ENCODE measurements at places on chromosomes 6 and 20.

GRCh38 chr6:144749263-144749662 lies 464.1 kb downstream of the UTRN start:
- no peak overlapping the region for H3K27ac ChIP-seq
- H3K4me1 ChIP-seq, result peaks cover 18% of the 10 kb centered on the region
- H3K4me3 ChIP-seq, result no peak overlapping the region
- no peak for DNase-seq
- no peaks in the 10 kb centered on the region for H3K27me3 ChIP-seq

GRCh38 chr6:36382976-36383375 lies 4.5 kb downstream of the ETV7 start:
- H3K36me3 ChIP-seq, result no peaks in the 10 kb centered on the region
- no peak overlapping the region for H3K27ac ChIP-seq
- H3K4me3 ChIP-seq, result no peak overlapping the region
- H3K27me3 ChIP-seq, result peaks cover 28% of the 10 kb centered on the region
- no peak for DNase-seq

- H3K27ac ChIP-seq, result peak overlapping the region; percentile 96
- peak overlapping the region; percentile 89 for H3K4me3 ChIP-seq
- H3K4me1 ChIP-seq, result peaks cover 30% of the 10 kb centered on the region
- DNase-seq, result peak; percentile 23
- peaks cover 4% of the 10 kb centered on the region for H3K36me3 ChIP-seq
These were observed 2.0 kb downstream of the SOX4 start for GRCh38 chr6:21595285-21596144.

- no peak overlapping the region for H3K27ac ChIP-seq
- H3K4me3 ChIP-seq, result no peak overlapping the region
- H3K27me3 ChIP-seq, result no peaks in the 10 kb centered on the region
- no peaks in the 10 kb centered on the region for H3K36me3 ChIP-seq
- DNase-seq, result no peak
- no peaks in the 10 kb centered on the region for H3K4me1 ChIP-seq
These were observed 375.1 kb downstream of the HACE1 start for GRCh38 chr6:104484626-104485025.

DNA sequence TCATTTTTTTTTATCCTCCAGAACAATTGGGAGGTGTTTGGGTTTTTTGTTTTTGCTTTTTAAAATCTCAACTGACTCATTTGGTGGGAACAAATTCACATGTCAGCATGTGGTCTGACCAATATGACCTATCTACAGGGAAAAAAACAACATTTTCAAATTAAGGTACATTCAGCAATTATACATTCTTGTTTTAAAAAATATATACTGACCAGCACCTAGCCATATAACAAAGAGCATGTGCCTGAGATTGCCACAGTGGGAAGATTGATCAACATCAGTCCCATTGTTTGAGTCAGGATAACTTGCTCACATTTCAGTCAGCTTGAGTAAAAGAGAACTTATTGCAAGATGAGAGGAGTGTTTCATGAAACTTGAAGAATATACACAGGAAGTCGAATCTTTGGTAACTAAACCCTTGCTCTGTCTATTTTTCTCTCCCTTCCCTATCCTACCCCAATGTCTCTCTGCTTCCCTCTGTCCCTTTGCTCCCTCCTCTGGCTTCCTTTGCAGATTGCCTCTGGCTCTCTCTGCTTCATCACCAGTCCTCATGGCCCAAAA lies 163.2 kb upstream of the TAB2 start:
- H3K4me3 ChIP-seq, result no peak overlapping the region
- H3K27ac ChIP-seq, result peak overlapping the region; percentile 15
- no peaks in the 10 kb centered on the region for H3K36me3 ChIP-seq
- peaks cover 4% of the 10 kb centered on the region for H3K27me3 ChIP-seq

DNA sequence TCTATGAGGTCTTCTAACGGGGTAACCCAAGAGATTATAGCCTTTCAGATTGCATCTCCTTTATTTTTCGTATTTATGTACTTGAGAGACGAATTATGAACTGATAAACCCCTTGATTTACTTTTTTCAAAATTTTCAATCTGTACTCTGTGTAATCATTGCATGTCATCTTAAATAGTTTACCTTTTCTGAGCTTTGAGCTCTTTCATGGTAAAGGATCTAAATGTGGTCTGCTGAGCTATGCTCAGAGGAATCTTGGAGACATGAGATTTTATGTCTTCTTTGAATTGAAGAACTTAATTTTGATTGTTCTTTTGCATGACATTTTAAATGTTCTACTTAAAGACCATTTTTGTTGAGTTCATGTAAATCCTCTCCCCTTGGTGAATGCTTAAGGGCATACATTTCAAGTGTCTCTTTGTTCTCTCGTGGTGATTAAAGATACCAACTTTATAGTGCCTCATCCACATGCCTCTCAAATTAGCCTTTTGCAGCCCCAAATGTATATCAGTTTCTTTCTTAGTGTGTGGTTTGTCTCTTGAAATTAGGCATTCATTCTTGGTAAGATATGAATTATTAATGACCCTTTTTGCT lies 116.3 kb upstream of the SCGN start:
- H3K27me3 ChIP-seq, result no peaks in the 10 kb centered on the region
- no peak overlapping the region for H3K4me3 ChIP-seq
- DNase-seq, result no peak
- H3K27ac ChIP-seq, result no peak overlapping the region
- H3K36me3 ChIP-seq, result peaks cover 4% of the 10 kb centered on the region

- H3K36me3 ChIP-seq, result peaks cover 49% of the 10 kb centered on the region
- no peak overlapping the region for H3K4me3 ChIP-seq
- no peak overlapping the region for H3K27ac ChIP-seq
- no peak for DNase-seq
- peaks cover 6% of the 10 kb centered on the region for H3K4me1 ChIP-seq
These were observed 28.8 kb upstream of the TCFL5 start for GRCh38 chr20:62890444-62890843.

GRCh38 chr20:36130390-36130789 lies 24.1 kb upstream of the EPB41L1 start:
- DNase-seq, result no peak
- no peaks in the 10 kb centered on the region for H3K36me3 ChIP-seq
- H3K4me1 ChIP-seq, result peaks cover 13% of the 10 kb centered on the region
- H3K27me3 ChIP-seq, result peaks cover 8% of the 10 kb centered on the region
- H3K4me3 ChIP-seq, result no peak overlapping the region
- no peak overlapping the region for H3K27ac ChIP-seq

- no peak for DNase-seq
- no peak overlapping the region for H3K4me3 ChIP-seq
- no peak overlapping the region for H3K27ac ChIP-seq
These were observed 88.9 kb downstream of the SLC16A10 start for GRCh38 chr6:111176038-111176759.

DNA sequence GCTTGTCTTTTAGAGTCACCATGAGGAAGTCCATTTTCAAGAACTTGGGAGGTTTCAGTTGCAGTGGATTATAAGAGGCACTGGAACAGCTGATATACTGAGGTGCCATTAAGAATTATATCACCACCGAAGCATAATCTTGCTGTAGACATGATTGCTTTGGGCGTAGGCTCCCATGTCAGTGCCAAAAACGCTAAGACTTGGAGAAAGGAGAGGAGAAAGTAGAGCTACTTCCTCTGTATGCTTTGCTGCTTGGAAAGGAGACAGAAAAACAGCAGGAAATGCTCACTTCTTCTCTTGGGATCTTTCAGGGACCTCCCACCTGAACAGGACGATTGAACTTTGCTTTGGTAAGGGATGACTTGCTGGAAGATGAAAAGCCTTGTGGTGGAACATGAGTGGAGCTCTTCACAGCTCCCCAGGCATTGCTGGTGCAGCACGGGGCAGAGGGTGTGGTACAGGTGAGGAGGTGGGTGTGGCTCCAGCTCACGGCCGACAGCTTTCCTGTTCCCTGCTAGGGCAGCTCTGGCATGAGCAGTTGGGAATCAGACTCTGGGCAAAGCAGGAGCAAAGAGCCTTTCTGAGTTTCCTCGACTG lies 190.4 kb upstream of the JAG1 start:
- DNase-seq, result no peak
- H3K4me1 ChIP-seq, result no peaks in the 10 kb centered on the region
- no peaks in the 10 kb centered on the region for H3K27me3 ChIP-seq
- no peak overlapping the region for H3K27ac ChIP-seq

DNA sequence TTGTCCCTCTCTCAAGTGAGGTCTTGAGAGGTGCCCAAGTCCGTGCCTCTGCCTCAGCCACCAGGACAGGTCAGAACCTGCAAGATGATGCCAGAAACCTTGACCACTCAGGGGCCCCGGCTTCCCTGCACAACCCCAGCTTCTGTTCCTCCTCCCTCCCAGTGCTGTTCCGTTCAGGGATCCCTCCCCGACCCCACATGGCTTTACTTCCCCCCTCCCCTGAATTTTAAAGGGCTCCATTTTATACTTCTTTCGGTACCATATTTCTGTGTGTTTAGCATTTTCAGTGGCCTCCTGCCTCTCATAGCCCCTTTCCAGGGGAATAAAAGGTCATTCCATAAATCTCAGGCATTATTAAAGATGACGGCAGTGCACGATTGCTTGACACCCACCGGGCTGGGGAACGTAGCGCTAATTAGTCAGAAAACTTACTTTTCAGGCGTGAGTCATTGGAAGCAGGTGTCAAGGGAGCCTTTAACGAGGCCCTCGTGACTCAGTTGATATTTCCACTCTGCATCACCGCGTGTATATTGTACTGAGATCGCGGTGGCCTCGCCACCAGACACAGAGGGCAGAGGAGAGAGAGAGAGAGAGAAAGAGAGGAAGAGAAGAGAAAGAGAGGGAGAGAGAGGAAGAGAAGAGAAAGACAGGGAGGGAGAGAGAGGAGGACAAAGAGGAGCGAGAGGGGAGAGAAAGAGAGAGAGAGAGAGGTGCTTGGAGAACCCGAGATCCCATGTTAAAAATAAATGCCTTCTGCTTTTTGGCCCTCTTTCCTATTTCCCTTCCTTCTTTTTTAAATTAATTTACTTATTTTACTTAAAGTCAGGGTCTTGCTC lies 21.3 kb downstream of the KCNG1 start:
- DNase-seq, result no peak
- no peak overlapping the region for H3K4me3 ChIP-seq
- H3K36me3 ChIP-seq, result peaks cover 14% of the 10 kb centered on the region
- no peaks in the 10 kb centered on the region for H3K4me1 ChIP-seq
- H3K27me3 ChIP-seq, result peaks cover 29% of the 10 kb centered on the region

GRCh38 chr6:16450285-16450684 lies 211.9 kb downstream of the GMPR start:
- H3K4me3 ChIP-seq, result no peak overlapping the region
- peaks cover 12% of the 10 kb centered on the region for H3K36me3 ChIP-seq
- DNase-seq, result no peak
- no peaks in the 10 kb centered on the region for H3K27me3 ChIP-seq
- H3K4me1 ChIP-seq, result peaks cover 4% of the 10 kb centered on the region
- no peak overlapping the region for H3K27ac ChIP-seq

DNA sequence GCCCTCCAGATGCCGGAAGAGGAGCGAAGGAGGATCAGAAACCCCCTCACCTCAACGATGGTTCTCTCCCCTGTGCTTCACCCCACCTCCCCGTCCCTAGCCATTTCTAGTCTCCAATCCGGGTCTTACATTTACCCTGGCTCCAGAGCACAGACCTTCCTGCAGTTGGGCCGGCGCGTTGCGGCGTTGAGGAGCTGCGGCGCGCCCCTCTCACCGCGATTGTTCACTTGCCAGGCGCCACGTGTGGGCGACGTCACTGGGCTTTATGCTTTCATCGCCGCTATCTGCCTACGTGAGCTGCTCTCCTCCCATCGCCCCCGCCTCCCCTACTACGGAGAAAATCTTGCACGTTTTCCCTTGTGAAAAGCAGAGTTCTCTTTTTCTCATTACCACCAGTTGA lies at the start of gene CRISP2:
TSS of gene CRISP2 (minus strand) at position 198 of the 400 bp plus-strand sequence. CDS start 4,347 bp downstream, outside the sequence.
- H3K4me1 ChIP-seq, result no peaks in the 10 kb centered on the region
- H3K27me3 ChIP-seq, result no peaks in the 10 kb centered on the region
- H3K36me3 ChIP-seq, result no peaks in the 10 kb centered on the region
- no peak for DNase-seq
- no peak within 1 kb of the TSS for H3K4me3 ChIP-seq
- H3K27ac ChIP-seq, result no peak within 1 kb of the TSS

DNA sequence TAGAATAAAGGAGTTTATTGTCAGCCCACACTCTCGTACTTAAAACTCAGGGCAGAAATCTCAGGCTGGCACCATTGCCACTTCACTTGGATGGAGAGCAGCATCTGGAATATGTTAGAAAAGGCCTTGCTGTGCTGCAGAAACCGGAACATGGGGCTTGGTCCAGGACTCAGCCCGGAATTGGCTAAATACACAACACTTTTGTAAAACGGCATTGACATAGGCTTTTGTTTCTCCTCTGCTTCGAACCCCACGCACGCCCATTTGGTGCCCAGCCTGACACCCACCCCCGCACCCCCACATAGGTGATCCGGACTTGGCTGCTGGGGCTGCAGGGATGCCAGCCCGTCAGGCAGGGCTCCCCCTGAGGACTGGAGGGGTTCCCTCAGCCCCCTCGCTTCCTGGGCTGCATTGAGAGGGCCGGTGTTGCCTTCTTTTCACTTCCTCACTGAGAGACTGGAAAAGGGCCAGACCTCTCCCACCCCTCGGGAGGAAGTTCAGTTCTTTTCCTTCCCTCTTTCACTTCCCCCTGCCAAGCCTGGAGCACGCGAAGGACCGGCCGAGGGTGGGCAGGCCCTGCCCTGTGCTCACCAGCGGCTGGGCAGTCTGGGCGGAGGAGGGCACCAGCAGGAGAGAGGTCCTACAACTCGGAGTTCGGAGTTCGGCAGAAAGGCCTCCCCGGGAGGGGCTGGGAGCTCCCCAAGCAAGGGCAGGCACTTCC lies 17.9 kb upstream of the CST3 start:
- peak overlapping the region; percentile 19 for H3K4me3 ChIP-seq
- H3K4me1 ChIP-seq, result peaks cover 31% of the 10 kb centered on the region
- no peak overlapping the region for H3K27ac ChIP-seq
- peaks cover 9% of the 10 kb centered on the region for H3K27me3 ChIP-seq

- H3K4me1 ChIP-seq, result peaks cover 23% of the 10 kb centered on the region
- peak overlapping the region; percentile 93 for H3K27ac ChIP-seq
- peaks cover 1% of the 10 kb centered on the region for H3K36me3 ChIP-seq
- H3K27me3 ChIP-seq, result peaks cover 68% of the 10 kb centered on the region
- DNase-seq, result no peak
- H3K4me3 ChIP-seq, result peak overlapping the region; percentile 84
These were observed 7.8 kb upstream of the NR2E1 start for GRCh38 chr6:108157981-108158525.

GRCh38 chr6:56359201-56359899 lies 112.0 kb upstream of the COL21A1 start:
- H3K27ac ChIP-seq, result no peak overlapping the region
- H3K4me1 ChIP-seq, result no peaks in the 10 kb centered on the region
- no peaks in the 10 kb centered on the region for H3K36me3 ChIP-seq
- no peak overlapping the region for H3K4me3 ChIP-seq
- DNase-seq, result peak; percentile 23

DNA sequence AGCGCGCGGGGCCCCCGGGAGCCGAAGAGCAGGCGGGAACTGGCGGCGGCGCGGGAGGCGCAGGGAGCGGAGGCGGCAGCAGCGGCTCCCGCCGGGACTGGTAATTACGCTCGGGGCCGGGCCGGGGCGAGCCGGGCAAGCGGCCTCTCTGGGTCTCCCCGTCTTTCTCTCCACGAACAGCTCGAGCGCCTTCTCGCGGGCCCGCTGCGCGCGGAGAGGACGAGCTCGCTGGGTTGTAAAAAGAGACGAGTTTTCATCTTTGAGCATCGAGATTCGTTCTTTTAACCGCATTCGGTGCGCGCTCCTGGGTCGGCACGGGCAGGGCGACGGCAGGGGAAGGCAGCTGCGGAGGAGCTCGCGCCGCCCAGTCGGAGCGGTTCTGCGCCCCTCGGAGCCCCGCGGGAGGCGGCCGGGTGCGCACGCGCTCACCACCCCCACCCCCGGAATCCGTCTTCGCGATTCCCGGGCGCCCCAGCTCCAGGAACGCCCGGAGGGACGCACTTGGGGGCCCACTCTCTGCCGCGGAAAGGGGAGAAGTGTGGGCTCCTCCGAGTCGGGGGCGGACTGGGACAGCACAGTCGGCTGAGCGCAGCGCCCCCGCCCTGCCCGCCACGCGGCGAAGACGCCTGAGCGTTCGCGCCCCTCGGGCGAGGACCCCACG lies 38.0 kb downstream of the YTHDF1 start:
- peaks cover 88% of the 10 kb centered on the region for H3K27me3 ChIP-seq
- DNase-seq, result no peak
- peaks cover 3% of the 10 kb centered on the region for H3K36me3 ChIP-seq
- peaks cover 19% of the 10 kb centered on the region for H3K4me1 ChIP-seq

Measured in stimulated activated naive B cell treated with anti-CD40 and anti-IgM and Interleukin-4, amounts not matched to agents 10 μg/mL and 1 μg/mL and 100 μg/mL, for 72 hours (primary cell).